Stimulated activated CD4-positive, alpha-beta T cell treated with anti-CD3 and anti-CD28 coated beads, TNF-alpha, amount 100 ng/mL, for 1 hour (primary cell): ENCODE measurements at places on chromosomes 1 and 21.

- DNase-seq = no peak
Measured at GRCh38 chr1:176643536-176643935, 180.6 kb downstream of the PAPPA2 start.

DNA sequence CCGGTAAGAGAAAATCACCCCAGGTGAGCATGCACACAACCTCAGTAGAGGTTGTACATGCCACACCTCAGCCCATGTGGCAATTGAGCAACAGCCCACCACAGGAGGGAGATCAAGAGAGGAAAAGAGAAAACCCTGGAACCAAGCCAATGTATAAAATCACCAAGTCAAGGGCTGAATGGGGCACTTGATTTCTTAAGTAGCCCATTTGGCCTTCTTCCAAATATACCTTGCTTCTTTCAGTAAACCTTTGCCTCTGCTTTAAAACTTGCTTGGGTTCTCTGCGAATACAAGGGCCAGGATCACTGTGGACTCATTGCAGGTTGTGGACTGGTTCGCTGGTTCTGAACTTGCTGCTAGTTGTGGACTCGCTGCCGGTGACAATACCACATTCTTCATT, 1814.0 kb downstream of the PLA2G4A start:
- DNase-seq = no peak

DNA sequence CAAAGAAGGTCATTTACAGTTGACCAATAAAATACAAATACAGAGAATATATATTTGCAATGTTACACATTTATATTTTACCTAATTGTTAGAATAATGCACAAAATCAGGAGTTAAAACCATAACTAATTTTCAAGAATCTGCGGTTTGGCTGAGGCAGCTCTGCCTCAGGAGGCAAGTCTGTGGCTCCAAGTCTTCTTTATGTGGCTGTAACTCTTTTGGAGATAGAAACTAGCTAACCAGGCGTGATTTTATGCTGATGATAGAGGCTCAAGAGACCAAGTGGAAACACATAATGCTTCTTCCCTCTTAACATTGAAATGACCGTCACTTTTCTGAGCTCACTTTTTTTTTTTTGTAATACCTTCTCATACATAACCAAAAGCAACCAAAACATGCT, 744.7 kb upstream of the CXADR start:
- DNase-seq = no peak

- DNase-seq = no peak
Measured at GRCh38 chr1:107702946-107703571, 261.9 kb downstream of the VAV3 start.

DNA sequence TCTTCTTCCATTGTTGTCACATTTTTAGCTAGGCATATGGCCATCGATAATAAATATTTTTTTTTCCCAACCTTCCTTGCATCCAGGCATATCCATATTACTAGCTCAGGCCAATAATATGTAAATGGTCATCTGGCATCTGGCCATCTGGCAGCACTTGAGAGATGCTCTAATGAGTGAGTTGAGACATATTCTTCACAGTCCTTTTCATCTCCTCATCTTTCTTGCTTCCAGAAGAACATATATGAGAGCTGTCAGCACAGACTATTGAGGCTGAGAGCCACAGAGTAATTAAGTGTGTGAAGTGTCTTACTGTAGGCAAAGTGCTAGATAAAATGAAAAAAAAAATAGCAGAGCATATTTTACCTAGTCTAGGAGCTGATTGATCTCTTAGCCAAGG, 628.4 kb upstream of the TMPRSS15 start:
- DNase-seq = no peak

DNA sequence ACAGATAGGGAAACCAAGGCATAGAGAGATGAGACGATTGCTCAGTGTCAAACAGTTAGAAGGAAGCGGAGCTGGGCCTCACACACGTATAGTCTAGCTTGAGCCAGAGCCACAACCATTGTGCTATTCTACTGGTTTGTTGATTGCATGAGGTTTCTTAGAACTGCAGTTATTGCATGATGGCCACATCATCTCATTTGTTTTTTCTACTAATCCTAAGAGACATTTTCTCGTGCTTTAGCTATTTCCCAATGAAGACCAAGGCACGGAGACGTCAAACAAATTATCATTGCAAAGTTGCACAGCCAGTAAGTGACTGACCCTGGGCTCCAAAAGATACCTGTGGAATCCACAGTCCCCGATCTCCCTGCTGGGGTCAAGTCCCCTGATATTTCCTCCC, 25.1 kb upstream of the ZNF362 start:
- DNase-seq = no peak

DNA sequence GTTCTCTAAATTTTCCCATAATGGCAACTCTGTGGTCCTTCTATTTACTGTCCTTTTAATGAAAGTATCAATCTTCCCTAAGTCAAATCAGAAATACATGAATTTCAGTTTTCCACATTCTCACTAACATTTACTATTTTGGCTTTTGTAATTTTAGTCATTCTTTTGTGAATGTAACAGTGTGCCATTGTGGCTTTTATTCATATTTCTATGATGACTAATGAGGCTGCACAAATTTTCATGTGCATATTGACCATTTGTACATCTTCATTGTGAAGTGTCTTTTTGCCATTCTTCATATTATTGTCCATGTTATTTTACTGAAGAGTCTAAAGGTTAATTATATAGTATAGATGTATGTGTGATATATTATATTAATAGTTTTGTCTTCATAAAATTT, 431.0 kb upstream of the BRINP3 start:
- DNase-seq = no peak

DNA sequence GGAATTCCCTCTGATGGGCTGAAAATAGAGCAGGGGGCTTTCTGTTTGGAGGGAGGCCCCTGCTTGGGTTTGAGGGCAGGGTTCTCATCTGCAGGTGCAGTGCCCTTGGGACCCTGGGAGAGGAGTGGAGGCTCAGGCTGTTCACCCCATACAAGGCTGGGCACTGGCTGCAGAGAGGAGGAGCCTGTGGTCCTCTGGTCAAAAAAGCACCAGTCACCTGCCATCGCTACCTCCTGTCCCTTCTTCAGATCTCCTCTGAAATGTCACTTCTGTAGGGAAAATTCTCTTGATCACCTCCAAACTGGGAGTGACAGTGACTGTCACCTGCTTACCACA, 108.9 kb downstream of the TRABD2B start:
- DNase-seq = no peak

- DNase-seq = no peak
Measured at GRCh38 chr1:89780721-89781120, 40.1 kb upstream of the LRRC8D start.

GRCh38 chr21:33755354-33755753, 113.1 kb downstream of the ITSN1 start:
- DNase-seq = no peak

DNA sequence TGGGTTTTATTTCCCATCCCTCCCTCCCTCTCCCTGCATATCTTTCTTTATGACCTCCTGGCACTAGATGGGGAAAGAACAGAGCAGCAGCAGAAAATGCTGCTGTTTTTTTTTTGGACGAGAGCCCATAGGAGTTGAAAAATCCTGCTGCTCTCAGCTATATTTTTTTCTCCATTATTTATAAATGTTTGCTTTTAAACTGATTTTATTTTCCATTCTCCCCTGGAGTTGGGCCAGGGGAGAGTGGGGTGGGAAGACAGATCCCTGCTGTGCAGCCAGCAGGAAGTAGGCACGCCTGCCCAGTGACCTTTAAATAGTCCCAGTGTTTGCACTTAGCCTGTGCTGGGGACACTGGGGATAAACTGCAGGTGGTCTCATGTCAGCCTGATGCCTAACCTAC, 17.4 kb downstream of the SFT2D2 start:
- DNase-seq = no peak

DNA sequence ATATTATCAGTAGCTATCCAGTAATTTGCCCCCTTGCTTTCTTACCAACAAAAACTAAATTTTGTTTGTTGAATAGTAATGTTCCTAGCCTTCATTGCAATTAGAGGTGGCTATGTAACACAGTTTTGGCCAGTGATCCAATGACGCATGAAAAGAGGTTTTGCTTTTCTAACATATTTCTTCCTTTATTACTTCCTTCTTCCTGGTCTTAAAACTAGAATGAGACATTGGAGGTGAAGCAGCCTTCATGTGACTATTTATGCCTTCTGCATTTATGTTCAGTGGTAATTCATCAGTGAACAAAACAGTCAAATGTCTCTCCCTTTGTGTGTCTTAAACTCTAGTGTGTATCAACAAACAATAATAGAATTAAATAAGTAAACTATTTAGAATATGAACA, 35.5 kb downstream of the LRIF1 start:
- no peak for DNase-seq

DNA sequence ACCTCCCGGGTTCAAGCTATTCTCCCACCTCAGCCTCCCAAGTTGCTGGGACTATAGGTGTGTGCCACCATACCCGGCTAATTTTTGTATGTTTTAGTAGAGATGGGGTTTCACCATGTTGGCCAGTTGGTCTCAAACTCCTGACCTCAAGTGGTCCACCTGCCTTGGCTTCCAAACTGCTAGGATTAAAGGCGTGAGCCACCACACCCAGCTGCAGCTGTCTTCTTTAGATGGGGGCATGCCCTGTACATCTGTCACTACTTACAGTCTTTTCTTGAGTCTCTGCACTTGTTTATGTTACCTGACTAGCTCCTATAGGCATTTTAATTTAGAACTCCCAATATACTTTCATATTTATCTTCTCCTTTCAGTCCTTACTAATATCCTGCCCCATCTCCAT, 64.2 kb downstream of the SELENOF start:
- DNase-seq = no peak

- no peak for DNase-seq
Measured at GRCh38 chr1:10979483-10979920, 33.0 kb upstream of the TARDBP start.

GRCh38 chr1:179921981-179922872, 32.4 kb upstream of the CEP350 start:
- no peak for DNase-seq
